ENCODE measurements at places on chromosomes 6 and 20. TPM values are rescaled to one million over a fixed set of nuclear protein-coding genes. Genes with fewer than 3 reads are reported as not detected.

BICRAL gene
- total RNA-seq, result 8.1 TPM

DLK2 gene
- 0.33 TPM for total RNA-seq

C6orf52 gene
- total RNA-seq, result 1.2 TPM

RBM12 gene
- total RNA-seq, result 57.3 TPM

SIRPA gene
- total RNA-seq, result 16.0 TPM

RAB32 gene
- 97.5 TPM for total RNA-seq

RAET1L gene
- not detected for total RNA-seq

TXLNB gene
- 0.56 TPM for total RNA-seq

PTPRT gene
- 1.6 TPM for total RNA-seq

SLC26A8 gene
- total RNA-seq, result not detected

GNAS-AS1 gene
- 0.16 TPM for total RNA-seq

DOP1A gene
- total RNA-seq, result 33.6 TPM

CEP85L gene
- total RNA-seq, result 40.2 TPM

SOD2 gene
- total RNA-seq, result 264 TPM

RUNX2 gene
- 2.1 TPM for total RNA-seq

All from hepatocyte (in vitro differentiated cells).